ENCODE measurements at places on chromosomes 7 and 10. TPM values are rescaled to one million over a fixed set of nuclear protein-coding genes. Genes with fewer than 3 reads are reported as not detected.
A peak's percentile ranks its signal among the peaks of the same experiment; 100 is the strongest.

DNA sequence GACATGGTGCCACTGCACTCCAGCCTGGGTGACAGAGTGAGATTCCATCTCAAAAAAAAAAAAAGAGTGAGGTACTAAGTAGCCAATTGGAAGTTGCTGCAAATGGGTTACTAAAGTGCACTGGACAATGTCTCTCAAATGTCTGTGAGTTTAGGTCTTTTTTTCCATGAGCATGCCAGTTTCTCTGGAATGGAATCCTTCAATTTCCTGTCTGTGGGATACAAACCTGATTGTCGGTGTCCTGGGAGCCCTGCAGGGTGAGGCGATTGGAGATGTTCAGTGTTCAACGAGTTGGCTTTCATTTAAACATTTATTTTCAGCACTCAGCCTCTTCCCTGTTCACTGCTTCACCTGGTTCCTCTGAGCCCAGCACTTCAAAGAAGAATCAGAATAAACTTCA lies 5.3 kb upstream of the CALD1 start:
- no peak for DNase-seq

- DNase-seq: peak; percentile 28
Observed at GRCh38 chr10:78974617-78975317, 94.0 kb upstream of the ZMIZ1 start.

GRCh38 chr7:137931823-137932222 lies 70.1 kb downstream of the CREB3L2 start:
- no peak for DNase-seq

- no peak for DNase-seq
Observed at GRCh38 chr10:20993389-20993788, 96.3 kb upstream of the NEBL start.

PRSS2 gene
- not detected for total RNA-seq

UCN3 gene
- total RNA-seq: not detected

DNA sequence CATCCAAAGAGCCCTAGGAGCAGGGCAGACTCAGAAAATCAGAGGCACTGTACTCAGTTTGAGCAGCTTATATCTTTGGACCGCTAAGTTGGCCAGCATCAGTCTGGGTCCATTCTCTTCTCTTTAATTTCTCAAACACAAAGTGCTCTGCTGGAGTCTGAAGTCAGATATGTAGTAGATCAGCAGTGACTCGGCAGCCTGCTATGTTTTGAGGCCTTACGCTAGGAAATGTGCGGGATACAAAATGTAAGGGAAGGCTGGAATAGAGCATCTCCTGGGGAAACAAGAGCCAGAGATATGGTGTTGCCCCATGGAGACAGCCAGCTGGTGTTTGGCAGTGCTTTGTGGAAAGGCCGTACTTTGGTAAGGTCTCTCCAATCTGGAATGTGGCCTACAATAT lies 60.6 kb upstream of the VKORC1L1 start:
- DNase-seq: no peak

GRCh38 chr7:20030915-20031362 lies 186.2 kb downstream of the MACC1 start:
- no peak for DNase-seq

PKD2L1 gene
- not detected for total RNA-seq

UNCX gene
- total RNA-seq: not detected

DNA sequence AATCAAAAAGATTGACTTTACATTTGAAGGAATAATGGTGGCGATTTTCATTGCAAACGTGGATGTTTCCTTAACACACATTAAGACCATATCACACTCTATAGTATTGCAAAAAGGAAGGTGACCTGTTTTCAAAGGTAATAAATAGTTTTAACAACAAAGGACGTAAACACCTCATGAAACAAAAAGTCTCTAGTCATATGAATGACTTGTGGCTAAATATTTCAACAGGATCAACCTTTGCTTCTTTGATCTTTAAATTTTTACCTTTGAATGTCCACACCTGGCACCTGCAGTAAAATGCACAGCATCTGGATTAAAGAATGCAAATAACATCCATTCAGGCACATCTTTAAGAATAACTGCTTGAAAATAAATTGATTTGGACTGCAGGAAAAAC lies 30.0 kb upstream of the FERD3L start:
- DNase-seq: no peak

ZP3 gene
- 8.2 TPM for total RNA-seq

TM9SF3 gene
- total RNA-seq: 81.3 TPM

GRCh38 chr7:30396389-30396788 lies 82.2 kb downstream of the NOD1 start:
- no peak for DNase-seq

UBN2 gene
- 14.1 TPM for total RNA-seq

GRCh38 chr7:105322655-105323277 lies 66.0 kb downstream of the SRPK2 start:
- DNase-seq: no peak

COBL gene
- total RNA-seq: not detected

COL1A2 gene
- 1.4 TPM for total RNA-seq

DNA sequence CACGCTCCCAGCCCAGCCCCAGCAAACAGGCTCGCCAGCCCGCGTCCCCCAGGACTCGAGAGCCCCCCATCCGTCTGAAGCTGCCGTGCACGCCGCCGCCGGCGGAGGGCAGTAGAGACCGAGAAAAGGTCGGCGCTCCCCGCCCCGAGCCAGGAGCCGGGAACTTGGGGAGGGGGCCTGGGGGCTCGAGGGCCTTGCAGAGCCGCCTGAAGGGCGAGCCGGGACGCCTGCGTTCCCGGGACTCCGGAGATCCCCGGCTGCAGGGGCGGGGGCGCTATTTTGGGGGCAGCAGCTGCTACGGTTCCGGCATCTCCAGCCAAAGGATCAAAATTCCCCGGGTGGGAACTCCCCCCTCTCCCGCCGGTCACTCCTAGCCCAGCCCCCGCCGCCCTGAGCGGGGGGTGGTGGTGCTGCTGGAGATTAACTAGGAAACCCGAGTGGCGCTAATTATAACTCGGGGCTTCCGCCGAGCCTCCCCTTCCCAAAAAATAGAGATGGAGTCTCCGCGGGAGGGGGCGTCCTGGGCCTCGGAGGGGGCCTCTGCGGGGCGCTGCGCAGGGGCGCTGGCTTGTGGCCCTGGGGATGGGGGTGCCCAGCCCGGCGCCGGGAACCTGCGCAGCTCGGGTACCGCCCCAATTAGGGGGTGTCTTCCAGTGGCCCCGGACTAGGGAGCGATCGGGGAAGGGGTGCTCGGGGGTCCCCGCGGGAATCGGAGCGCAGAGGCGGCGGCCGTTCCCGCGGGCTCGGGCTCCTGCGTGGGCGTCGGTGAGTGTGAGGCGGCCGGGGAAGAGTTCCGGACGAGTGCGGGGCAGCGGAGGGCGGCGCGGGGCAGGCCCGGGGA lies 608 bp downstream of the ACHE start:
- no peak for DNase-seq

ZNF777 gene
- 16.6 TPM for total RNA-seq

- no peak for DNase-seq
Observed at GRCh38 chr7:51611937-51612336, 295.3 kb upstream of the COBL start.

PPIF gene
- 120 TPM for total RNA-seq

MYO1G gene
- total RNA-seq: 442 TPM

- no peak for DNase-seq
Observed at GRCh38 chr10:102795453-102796406, 41.5 kb downstream of the CYP17A1 start.
